Activated CD4-positive, alpha-beta T cell treated with anti-CD3 and anti-CD28 coated beads, Interleukin-10, Interleukin-2, amounts not matched to agents 100 ng/mL and 50 ng/mL, durations not matched to agents 16 hours and 8 hours (primary cell): ENCODE measurements at places on chromosomes 3 and 15.
A peak's percentile ranks its signal among the peaks of the same experiment; 100 is the strongest.

DNA sequence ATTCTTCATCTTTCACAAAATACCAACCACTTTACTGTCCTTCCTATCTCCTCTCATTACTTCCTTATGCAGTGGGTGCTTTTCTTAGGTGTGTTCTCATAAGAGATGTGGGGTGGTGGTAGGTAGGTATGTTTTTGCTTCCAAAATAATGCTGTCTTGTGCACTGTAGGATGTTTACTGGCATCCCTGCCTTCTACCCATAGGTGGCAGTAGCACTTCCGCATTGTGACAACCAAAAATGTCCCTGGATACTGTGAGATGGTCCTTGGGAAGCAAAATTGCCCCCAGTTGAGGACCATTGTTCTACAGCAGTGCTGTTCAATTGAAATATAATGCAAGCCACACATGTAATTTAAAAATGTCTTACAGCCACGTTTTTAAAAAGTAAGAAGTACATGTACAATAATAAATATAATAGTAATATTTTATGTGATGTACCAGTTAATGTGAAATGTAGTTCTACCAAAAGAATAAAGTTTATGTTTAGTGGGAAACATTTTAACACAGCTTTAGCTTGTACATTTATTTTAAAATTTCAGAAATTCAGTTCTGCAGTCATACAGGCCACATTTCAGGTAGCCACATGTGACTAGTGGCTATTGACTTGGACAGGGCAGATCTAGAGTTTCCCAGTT is 75.2 kb downstream of the NEO1 start:
- DNase-seq = peak; percentile 44

DNA sequence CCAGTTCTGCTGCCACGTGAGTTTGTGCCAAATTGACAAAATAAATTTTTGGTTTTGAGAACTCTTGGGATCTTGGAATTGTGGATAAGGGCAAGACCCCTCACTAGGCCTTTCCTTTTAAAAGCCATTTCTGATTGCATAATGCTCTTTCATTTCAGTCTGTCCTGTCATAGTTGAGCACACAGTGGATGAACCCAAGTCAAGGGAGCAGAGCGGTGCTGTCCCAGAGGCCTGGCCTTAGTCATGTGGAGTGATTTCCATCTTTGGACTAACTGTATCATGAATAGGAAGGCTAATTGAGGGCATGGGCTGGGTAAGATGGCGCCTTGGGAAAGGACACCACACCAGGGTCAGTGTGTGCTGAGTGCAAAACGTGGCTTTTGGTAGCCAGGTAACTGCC is 304.0 kb downstream of the UACA start:
- DNase-seq = no peak

DNA sequence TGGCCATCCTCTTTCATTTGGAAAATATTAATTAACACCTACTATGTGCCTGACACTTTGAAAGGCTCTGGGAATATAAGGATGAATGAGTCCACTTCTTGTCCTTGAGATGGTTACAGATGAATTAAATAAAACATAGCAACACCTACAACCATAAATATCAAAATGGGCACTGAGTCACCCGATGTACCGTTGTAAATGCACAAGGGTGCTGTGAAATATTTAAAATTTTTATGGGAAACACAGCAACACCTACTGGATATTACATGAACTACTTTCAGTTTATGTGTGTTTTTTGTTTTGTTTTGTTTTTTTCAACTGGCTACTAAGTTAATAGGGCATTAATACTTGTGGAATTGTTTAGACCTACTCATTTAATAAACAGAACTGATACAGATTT is 239.0 kb upstream of the NAALADL2 start:
- no peak for DNase-seq

GRCh38 chr15:91553196-91553854 is 300.2 kb upstream of the SLCO3A1 start:
- no peak for DNase-seq

DNA sequence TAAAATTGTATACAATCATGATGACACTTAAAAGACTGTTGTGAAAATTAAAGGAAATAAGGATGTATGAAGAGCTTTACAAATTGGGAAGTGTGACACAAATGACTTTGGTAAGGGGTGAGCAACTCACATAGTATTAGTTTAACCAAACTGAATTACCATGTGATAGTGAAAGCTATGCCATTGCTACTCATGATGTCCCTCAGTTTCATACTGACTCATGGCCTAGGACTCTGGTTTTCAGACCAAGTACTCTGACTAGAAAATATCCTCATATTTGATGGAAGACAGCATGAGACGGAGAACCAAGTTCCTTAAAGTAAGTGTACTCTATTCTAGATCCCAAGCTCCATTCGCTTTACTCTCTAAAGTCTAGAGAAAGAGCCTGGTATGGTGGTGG is 203.2 kb upstream of the ICE2 start:
- DNase-seq = no peak

GRCh38 chr3:146200461-146201220 is 39.7 kb upstream of the PLOD2 start:
- no peak for DNase-seq

GRCh38 chr3:127732303-127732702 is 59.6 kb downstream of the ABTB1 start:
- DNase-seq = no peak

DNA sequence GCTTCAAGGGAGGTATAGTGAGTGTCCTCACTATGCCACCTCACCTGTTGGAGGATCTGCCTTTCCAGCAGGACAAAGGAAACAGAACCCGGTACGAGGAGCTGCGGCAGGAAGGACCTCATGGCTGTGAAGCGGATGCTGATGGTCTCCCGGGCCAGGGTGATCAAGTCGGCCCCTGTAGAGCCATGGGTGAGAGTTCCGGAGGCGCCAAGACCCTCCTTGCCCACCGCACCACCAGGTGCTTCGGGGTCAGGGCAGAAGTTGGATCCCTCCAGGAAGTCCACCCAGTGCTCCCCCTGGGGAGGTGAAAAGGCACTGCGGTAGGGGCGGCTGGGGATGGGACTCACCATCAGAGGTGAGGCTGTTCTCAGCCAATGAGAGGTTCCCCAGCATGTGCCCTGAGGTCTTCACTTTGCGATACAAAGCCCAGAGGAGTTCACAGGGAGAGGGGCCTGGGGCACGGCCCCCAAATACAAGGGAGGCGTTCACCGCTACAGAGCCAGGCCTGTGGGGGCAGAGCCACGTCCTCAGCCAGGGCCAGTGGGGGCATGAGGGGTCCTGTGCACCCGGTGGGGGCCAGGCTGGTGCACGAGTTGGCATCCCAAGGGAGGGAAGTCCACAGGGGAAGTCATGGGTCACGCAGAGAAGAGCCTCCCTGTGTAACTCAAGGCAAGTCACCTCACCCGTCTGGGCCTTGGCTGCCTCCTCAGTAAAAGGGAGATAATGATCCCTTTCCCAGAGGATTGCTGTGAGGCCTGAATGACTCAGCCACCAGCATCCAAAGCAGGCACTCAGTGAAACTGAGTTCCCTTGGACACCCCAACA is 27.7 kb downstream of the C15orf39 start:
- DNase-seq = no peak

DNA sequence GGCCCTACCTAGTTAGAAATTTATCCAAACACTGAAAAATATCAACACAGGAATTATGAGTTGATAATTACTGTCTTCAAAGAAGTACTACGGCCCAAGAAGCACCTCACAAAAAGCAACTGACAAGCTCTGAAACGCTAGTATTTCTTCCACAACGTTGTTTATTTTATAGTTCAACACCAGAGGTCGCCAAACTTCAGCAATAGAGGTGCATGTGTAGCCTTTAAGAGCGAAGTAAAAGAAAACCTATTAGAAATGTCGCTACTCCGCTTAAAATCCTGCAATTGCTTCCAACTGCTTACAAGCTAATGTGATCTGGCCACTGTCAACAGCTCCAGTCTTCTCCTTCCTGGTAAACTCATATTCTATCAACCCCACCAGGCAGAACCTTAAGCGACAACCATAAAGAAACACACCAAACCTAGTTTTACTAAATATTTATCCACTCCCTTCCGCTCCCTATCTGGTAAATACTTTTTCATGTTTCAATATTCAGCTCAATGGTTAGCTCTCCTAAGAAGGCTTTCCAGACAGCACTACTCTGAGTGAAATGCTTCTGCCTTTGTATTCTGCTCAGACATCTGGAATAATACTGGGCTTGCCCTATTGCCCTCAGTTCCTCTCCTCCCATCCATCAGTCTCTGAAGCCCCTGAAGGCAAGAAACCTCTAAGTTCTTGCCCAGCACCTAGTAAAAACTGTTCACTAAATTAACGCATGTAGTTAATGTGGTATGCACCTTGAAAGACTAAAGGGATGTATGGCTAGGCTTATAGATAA is 110.2 kb downstream of the NR1I2 start:
- peak; percentile 65 for DNase-seq

GRCh38 chr3:81406318-81406717 is 355.1 kb downstream of the GBE1 start:
- DNase-seq = no peak
